ENCODE measurements at places on chromosomes 16 and 17. TPM values are rescaled to one million over a fixed set of nuclear protein-coding genes. Genes with fewer than 3 reads are reported as not detected.

SRR gene
- total RNA-seq: 12.7 TPM

TUBB3 gene
- total RNA-seq: 492 TPM

TRPV3 gene
- 0.65 TPM for total RNA-seq

LMF1 gene
- 25.3 TPM for total RNA-seq

CD19 gene
- total RNA-seq: not detected

MPP2 gene
- total RNA-seq: 8.3 TPM

TBX21 gene
- not detected for total RNA-seq

PRAC2 gene
- not detected for total RNA-seq
